ENCODE measurements at places on chromosomes 7 and 10.

DNA sequence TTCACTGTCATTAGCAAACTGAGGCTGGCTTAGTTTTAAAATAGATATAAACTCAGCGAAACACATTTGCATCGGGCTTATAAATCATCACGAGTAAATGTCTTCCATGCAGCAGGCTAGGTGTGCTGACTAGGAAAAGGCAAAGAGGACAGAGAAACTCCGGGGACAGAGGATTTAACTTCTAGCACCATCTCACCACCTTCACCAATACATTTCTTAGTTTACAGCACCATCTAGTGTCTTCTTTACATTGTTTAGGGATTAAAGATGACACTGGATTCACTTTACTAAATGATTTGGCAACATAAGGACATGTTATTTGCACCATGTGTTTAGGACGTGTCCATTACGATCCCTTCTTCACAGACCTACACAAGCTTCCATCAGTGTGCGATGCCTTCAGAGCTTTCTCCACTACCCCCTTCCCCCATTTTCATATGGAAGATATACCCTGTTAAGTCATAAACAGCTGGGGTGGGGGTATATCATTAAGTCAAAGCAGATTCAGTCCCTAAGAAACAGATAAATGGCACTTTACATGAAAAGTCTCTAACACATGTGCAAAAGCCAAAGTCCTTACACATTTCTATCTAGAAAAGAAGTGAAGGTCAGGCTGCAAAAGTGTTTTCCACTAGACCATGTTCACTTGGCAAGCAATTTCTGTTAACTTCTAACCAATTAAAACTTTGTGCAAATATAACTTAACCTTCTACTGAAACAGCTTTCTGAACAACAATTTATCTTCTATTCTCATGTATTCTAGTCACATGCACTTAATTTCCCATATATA is 103.3 kb downstream of the GRB10 start:
- DNase-seq: peak; percentile 52

GRCh38 chr10:123083811-123084210 is 52.0 kb upstream of the HMX3 start:
- DNase-seq: no peak

GRCh38 chr7:132446260-132446659 is 130.0 kb downstream of the PLXNA4 start:
- DNase-seq: no peak

DNA sequence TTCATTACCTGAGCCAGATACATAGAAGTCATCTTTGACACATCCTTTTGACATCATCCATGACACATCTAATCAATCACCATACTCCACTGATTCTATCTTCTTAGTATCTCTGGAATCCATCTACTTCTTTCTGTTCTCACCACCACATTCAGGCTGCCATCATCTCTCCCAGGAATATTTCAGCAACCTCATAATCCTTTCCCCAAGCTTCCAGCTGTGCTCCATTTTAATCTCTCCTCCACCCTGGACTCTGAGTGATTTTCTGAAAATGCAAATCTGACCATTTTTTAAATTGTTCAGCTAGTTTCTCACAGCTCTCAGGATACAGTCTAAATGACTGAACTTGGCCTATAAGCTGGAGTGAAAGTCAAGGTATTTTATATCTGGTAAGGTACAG is 2.5 kb upstream of the BTRC start:
- no peak for DNase-seq

DNA sequence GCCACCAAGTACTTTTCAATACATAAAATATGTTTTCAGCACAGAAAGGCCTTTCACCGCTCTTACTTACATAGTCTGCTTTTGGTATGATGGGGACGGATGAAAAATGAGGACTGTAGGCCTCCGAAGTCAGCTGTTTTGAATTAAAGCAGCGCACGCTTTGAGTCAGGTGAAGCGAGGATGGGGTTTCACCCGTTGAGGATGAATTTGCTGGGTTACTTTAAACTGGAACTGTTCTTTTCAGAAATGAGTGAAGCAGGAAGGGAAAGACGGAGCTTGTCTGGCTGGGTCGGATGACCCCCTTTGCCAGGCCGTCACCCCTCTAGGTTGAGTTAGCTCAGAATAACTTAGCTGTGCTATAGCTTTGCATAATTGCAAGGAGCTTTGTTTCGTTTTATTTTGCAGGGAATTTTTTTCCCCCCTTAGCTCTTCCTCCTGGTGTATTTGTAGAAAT is 40.0 kb downstream of the CUX1 start:
- no peak for DNase-seq

DNA sequence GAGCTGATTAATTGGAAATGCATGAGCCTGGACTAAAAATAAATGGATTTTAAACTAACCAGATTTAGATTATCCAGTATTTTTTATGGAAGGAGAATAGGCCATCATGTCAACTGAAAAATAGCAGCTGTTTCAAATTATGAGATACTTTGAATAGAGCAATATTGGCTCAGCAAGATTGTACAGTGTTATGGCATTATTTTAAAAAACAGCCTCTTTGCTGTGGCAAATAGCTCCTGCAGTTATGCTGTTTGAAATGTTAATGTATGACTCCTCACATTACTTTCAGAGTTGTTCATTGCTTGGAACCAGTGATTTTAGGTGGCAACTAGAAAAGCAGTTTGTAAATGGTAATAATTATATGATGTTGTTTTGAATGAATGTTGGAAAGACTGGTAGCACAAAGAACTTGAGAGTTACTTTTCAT is 244.5 kb downstream of the KIAA1217 start:
- no peak for DNase-seq

DNA sequence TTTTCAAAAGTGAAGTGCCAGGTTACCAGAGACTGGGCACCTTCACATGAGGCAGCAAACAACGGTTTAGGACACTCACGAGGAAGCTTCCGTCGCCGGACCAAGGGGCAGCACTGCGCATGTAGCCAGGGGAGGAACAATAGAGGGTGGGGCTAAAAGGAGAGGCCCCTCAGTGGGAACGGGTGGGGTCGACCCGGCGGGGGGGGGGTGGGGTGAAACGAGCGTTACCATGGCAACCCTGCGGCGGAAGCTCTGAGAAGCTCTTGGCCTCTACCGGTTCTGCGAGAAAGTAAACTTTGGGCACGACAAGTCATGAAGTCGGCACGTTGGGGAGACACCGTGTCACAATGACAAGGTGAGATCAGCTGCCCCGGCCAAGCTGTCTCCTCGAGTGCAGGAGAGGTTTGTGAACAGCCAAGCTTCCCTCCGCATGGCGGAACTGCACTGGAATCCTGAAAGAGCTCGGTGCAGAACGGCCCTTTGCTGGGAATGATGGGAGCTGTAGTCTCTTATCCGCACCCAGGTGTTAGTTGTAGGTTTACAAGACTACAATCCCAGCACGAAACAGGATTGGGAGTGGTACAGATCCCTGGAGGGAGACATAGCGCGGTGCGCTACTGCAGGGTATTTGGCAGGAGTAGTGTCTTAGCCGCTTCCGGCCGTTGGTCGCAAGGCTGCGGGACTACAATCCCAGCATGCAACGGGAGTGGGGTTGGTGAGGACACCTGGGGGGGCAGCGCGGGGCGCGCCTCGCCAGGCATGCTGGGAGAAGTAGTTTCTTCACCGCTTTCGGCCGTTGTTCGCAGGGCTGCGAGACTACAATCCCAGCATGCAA is 72.8 kb upstream of the ZNF722 start:
- no peak for DNase-seq

DNA sequence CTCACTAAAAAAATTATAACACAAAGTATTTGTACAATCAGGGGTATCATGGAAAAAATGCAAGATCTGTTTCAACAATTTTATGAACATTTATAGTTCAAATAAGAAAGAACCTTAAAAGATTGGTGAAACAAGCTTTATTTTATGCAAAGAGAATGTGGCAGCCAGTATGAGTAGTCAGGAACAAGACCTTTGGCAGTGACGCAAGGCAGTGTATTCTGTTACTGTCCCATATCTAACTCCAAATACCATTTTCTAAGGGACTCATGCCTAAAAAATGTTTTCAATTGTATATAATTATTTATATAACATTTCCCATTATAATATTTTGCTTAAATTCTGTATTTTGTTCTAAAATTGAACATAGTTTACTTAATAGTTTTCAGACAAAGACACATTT is 19.1 kb upstream of the FAM53B start:
- DNase-seq: no peak

GRCh38 chr10:91909117-91909677 is at the start of gene FGFBP3:
Gene FGFBP3, minus strand, starts transcription at chr10:91909486. Its CDS starts 517 bp downstream, at chr10:91908969.
- DNase-seq: peak; percentile 72

DNA sequence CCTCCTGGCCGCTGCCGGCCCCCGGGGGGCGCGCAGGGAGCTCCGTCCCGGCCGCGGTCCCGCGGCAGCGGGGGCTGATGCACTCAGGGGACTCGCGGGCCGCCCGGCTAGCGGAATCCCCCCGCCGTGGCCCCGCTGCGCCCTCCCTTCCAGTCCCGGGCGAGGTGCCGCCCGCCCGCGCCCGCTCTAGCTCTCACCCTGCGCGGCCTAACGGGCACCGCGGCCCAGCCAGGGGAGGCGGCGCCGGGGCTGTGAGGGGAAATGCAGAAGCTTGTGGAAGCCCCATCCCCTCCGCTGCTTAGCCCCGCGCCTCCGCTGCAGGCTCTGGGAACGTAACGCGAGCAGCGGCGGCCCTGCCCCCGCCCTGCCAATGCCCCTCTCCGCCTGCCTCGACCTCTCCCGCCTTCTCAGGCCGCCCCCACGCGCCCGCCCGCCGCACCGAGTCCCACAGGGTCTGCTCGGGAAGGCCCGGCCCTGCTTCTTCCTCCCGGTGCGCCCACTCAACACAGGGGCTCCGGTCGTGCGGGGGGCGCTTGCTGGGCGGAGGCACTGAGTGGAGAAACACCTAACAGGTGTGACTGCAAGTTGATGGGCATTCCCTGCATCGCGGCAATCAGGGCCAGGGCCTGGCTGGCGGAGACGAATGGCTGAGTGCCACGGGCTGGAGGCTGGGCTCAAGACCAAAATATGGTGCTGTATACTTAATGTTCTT is 384 bp upstream of the TMEM229A start:
- DNase-seq: no peak

DNA sequence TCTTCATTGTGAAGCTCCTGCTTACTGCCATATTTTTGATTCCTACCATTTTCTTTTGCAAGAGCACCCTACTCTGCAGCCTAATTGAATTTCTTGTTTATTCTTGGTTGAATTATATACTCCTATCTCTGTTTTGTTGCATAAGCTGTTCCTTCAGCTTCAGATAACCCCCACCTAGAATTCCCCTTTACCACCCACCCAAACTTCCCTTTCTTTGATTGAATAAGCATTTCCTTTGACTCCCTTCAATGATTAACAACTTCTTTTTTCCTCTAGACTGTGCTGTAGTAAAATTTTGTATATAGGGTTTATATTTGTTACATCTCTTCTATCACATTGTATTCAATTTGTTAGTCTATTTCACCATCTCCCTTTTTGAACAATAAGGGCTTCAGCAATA is 168.1 kb downstream of the GPR37 start:
- DNase-seq: no peak

DNA sequence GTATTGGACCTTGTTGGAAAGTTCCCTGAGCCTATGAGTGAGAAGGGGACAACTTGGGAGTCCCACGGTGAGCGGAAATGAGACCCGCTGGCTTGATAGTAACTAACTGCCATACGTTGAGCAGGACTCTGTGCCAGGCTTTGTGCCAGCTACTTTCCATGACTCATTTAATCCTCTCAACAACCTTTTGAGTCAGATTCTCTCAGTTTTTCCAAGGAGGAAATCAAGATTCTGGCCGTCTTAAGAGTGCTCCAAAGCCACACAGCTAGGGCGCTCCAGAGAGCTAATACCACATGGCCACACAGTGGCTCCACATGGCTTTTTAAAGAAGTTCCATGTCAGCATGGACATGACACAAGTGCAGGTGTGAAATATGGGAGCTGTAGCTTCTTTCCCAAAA is 55.7 kb downstream of the NOD1 start:
- peak; percentile 11 for DNase-seq

DNA sequence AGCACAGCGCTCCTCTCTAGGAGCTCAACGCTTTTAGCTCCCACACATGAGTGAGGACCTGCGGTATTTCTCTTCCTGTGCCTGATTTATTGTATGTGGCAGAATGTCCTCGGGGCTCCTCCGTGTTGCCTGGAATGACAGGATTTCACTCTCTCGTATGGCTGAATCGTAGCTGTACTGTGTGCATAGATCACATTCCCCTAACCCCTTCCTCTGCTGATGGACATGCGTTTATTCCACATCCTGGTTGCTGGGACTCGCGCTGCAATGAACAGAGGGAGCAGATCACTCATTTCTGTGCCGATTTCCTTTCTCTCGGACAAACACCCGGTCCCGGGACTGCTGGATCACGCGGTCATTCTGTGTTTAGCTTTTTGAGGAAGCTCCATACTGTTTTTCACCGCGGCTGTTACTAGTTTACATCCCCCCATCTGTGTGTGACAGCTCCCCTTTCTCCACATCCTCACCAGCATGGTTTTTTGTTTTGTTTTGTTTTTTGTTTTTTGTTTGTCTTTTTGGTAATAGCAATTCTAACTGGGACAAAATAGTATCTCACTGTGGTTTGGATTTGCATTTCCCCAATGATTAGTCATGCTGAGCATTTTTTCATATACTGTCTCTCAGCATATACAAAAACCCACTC is 76.3 kb downstream of the FOXL3 start:
- peak; percentile 32 for DNase-seq

GRCh38 chr10:12720217-12720981 is 281.1 kb downstream of the CCDC3 start:
- DNase-seq: peak; percentile 79

DNA sequence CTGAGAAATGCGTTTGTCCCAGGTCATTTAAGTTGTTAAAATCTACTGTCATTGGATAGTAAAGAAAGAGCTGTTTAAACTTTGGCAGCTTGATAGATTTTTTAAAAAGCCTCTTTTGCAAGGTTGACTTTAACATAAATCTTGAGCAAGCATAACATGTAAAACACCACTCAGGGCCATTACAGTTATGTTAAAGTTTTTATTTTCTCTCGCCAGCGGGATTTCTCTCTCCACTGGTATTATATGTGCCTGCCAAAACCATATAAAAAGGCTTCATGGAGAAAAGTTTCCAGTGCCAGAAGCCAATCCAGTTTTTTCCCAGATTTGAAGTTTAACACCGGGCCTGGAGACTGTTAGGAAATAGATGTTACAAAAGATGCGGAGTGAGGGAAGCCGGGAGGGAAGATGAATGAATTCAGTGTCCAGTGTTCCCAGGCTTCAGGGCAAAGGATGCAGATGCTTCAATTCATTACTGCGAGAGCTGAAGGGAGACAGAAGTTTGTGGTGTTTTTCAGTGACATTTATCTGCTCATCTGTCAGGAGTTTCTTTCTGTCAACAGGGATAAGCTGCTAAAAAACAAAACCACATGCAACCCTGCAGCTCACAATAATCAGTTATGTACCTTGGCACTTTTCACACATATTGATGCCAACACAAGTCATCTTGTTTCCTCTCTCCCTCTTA is 155.5 kb downstream of the SPAG6 start:
- DNase-seq: no peak

- peak; percentile 86 for DNase-seq
Observed at GRCh38 chr7:149261829-149262617, at the start of gene ZNF783. Gene ZNF783, plus strand, starts transcription at chr7:149262196. Its CDS starts 138 bp downstream, at chr7:149262334.

- no peak for DNase-seq
Observed at GRCh38 chr7:71237945-71238344, 106.0 kb downstream of the GALNT17 start.

GRCh38 chr10:37760817-37761216 is 96.6 kb downstream of the ZNF248 start:
- DNase-seq: no peak
